ENCODE measurements at places on chromosomes 1 and 21.

DNA sequence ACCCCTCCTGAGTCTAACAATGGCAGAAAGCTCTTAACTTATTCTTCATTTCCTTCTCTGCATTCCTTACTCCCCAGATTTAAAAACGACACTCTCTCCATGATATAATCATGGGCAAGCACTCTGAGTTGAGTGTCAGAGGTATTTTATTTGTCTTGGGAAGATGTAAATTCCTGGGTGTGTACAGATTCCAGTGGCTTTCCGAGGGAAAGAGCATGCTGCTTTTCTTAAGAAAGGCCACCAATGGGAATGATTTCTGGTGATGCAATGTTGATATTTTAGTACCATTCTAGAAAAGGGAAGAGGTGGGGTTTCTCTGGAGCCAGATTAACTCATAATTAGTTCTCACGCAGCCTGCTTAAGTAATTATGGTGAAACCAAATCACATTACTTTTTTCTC lies 47.8 kb upstream of the BTG3 start:
- no peak for DNase-seq

DNA sequence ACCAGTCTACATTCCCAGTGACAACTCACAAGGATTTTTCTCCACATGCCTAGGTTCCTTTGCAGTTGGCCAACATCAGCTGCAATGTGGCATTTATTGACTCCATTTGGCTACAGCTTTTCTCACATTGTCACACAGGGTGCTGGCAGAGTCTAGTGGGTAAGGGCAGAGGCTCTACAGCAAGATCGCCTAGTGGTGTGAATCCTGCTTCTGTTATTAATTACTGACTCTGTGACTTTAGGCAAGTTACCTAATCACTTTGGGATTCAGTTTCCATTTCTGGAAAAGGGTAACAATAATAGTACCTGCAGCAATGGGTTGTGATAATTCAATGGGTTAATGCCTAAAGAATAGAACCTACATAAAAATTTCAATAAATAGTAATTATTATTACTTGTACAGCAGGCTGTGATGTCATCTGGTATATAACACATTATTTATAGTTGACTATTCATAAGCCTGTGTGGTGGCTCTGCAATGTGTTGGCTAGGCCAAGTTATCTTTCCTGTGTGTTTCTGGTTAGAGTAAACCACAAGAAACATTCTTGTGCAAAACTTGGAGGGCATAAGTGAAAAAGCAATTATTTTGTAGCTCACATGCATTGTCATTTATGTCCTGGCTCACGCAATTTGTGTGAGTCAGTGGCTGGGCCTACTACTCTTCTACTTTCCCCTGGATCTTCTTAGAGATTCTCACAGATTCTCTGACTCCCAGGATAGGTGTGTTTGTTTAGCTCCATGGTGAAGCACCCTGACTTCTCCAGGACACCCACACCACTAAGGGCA lies 59.5 kb downstream of the PTGS2 start:
- DNase-seq, result no peak

- DNase-seq, result no peak
These were observed 178.3 kb downstream of the TRABD2B start for GRCh38 chr1:47818682-47819573.

- DNase-seq, result no peak
These were observed 1.2 kb downstream of the CCNL2 start for GRCh38 chr1:1397839-1398523.

GRCh38 chr1:175673371-175674150 lies 69.8 kb downstream of the TNR start:
- DNase-seq, result no peak

DNA sequence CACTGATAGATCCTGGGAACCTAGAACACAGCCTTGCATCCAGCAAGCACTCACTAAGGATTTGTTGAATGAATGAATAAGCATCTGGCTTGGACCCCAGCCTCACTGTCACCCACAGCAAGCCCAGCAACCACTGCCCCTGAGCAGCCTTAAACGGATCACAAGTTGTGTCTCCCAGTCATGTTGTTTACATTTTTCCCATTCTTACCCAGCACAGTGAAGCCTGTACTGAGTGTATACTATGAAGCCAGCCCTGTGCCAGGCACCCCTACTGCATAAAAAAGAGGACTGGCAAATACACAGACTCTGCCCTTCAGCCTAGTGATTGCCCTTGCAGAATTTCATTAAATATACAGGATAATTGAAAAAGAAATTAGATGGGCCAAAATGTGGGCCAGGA lies 30.2 kb downstream of the RRAGC start:
- DNase-seq, result no peak

DNA sequence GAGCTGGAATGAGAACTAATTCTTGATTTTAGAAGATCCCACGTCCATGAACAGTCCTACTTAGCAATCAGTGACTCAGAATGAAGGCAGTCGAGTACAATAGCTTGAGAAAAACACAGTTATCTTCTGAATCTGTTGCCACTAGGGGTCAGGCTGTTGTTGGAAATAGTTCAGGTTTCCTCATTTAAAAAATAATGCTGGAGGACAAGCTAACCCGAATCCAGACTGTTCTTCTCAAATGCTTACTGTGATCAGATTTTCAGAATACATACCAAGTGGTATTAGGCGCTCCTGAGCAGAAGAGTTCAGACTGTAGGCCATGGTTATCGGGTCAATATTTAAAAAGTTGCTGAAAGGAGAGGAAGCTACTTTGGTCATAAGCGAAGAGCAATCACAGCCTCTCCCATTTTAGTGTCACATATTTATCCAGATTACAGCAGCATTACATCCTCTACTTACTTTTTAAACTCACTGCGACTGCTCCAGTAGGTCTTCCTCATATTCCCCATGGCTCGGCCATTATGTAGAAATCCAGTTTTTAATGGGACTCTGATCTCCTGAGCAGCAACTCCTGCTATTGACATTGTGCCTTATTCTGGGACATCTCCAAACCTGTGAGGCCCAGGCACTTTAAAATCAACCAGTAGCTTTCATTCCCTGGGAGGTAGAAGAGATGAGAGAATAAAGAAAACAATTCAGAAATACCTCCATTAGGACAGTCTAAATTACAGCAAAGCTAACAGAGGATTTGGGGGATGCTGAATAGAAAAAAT lies 10.9 kb downstream of the ERRFI1 start:
- DNase-seq, result no peak

GRCh38 chr1:232980986-232981560 lies 30.7 kb downstream of the NTPCR start:
- DNase-seq, result no peak

DNA sequence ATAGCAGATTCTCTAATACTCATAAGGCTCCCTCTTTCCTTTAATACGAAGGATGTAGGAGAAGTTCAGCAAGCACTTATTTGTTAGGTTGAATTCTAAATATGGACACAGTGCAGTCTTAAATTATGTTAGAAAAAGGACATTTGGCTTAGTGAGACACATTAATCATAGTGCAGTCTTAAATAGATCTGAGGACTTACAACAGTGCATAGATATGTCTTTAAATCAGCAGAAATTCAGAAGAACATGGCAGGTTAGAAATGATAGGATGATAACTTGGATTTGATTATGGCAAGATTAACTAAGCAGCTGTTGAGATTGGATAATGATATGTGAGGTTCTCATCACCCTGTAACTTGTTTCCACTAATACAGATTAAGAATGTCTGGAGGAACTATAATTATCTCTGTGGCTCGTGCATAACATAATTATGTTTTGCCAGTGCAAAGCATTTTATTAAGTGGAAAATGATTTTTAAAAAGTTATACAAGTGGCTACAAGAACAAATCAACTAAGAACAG lies 485.9 kb downstream of the USP25 start:
- DNase-seq, result no peak

GRCh38 chr1:203065986-203066385 lies 19.8 kb downstream of the MYOG start:
- no peak for DNase-seq

- DNase-seq, result no peak
These were observed 4.2 kb downstream of the LY9 start for GRCh38 chr1:160800142-160800541.

DNA sequence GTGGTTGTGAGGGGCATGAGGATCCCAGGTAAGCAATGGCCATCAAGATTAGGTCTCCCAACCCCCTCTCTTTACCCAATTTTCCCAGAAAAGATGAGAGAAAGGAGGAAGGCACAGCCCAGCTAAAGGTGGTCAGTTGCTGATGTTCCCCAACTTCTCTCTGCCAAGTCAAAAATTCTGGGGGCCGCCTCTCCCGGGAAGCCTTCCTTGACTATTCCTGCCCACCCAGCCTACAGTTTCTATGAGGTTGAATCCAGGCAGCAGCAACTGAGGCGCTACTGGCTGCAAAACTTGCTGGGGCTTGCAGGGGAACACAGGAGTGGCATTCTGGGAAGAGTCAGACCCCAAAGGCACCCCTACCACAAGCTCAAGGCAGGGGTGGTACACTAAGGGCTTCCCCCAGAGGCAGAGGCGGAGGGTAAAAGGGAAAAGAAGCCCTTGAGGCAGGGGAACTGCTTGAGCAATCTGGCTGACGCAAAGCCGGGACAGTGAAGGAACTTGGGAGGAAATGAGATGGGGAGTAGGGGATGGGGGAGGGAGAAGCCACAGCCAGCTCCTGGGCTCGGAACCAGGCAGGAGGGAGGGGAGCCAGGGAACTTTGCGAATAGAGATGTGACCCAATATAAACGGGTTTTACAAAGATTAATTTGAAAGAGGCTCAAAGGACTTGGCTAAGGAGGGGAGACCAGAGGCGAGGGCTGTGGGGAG lies 31.2 kb downstream of the SDC3 start:
- DNase-seq, result no peak

- no peak for DNase-seq
These were observed 18.8 kb downstream of the AVPR1B start for GRCh38 chr1:206098242-206098919.

- DNase-seq, result no peak
These were observed 214.1 kb upstream of the L1TD1 start for GRCh38 chr1:61980561-61980960.

DNA sequence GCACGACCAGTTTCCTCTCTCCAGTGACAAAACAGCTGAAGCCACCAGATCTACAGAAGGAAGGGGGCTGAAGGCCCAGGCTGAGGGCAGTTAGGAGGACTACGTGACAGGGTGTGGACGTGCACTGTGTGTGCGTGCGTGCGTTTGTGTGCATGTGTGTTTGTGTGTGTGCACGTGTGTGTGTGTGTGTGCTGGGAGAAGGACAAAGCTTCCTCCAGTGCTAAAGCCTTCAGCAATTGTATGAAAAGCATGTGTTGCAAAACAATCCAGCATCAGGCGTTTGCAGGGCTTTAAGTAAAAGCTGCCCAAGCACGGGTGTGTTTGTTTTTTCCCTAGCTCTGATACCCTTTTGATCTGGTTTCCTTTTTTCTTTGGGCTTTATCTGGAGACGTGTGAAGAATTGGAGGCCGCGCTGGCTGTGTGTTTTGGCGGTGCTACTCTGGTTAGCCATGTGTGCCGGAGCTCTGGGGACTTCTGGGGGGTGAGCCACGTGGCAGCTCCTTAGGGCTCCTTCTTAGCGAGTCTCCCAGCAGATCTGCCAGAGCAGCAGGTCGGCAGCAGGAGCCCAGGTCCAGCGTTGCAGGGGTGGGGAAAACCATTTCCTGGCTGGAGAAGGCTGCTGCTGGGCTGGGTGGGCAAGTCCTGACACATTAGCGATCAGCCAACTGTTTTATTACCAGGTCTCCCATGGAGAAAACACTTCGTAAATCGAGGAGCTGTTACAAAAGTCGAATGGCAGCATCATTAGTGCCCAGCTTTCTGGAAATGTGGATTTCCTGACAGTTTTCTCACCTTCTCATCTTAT lies 73.4 kb downstream of the UCK2 start:
- DNase-seq, result no peak

- DNase-seq, result no peak
These were observed 16.2 kb downstream of the INSRR start for GRCh38 chr1:156842618-156843300.

- no peak for DNase-seq
These were observed 16.8 kb downstream of the TNFSF4 start for GRCh38 chr1:173190101-173190936.

DNA sequence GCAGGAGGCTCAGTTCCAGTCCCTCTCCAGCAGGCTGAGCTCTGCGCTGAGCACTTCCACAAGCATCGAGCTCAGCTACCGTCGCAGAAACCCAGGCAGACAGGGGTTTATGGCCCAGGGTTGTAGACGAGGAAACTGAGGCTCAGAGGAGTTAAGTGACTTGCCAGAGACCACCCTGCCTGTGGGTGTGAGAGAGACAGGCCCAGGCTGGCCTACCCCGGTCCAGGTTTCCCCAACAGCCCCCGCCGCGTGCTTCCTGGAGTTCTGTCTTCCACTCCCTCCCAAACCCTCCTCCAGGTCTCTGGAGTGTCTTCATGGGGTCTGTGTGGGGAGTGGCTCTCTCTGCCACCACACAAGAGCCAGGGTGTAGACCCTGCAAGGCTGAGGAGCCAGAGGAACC lies 615.9 kb downstream of the PTPRU start:
- no peak for DNase-seq

DNA sequence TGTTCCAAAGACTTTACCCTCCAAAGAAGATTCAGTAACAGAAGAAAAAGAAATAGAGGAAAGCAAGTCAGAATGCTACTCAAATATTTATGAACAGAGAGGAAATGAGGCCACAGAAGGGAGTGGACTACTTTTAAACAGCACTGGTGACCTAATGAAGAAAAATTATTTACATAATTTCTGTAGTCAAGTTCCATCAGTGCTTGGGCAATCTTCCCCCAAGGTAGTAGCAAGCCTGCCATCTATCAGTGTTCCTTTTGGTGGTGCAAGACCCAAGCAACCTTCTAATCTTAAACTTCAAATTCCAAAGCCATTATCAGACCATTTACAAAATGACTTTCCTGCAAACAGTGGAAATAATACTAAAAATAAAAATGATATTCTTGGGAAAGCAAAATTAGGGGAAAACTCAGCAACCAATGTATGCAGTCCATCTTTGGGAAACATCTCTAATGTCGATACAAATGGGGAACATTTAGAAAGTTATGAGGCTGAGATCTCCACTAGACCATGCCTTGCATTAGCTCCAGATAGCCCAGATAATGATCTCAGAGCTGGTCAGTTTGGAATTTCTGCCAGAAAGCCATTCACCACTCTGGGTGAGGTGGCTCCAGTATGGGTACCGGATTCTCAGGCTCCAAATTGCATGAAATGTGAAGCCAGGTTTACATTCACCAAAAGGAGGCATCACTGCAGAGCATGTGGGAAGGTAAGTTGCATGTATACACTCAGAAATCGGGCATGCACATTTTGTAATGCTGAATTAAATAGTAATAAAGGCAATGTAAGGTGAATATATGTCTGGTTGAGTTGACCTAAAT lies 97.2 kb downstream of the ZFYVE9 start:
- no peak for DNase-seq

GRCh38 chr1:231354330-231355020 lies 16.4 kb downstream of the SPRTN start:
- DNase-seq, result no peak

- DNase-seq, result no peak
These were observed 898.6 kb downstream of the AMY1C start for GRCh38 chr1:104648269-104648691.

GRCh38 chr1:223405507-223405906 lies 12.3 kb downstream of the CCDC185 start:
- no peak for DNase-seq

GRCh38 chr1:33099290-33100118 lies 18.6 kb downstream of the AZIN2 start:
- peak; percentile 32 for DNase-seq
